GM12878 (cell line): ENCODE measurements at places on chromosomes 2 and 18.

- no peak for DNase-seq
These were observed 246.3 kb upstream of the RASGRP3 start for GRCh38 chr2:33230195-33230594.

- DNase-seq: no peak
These were observed 10.8 kb downstream of the DUSP19 start for GRCh38 chr2:183089192-183089851.

DNA sequence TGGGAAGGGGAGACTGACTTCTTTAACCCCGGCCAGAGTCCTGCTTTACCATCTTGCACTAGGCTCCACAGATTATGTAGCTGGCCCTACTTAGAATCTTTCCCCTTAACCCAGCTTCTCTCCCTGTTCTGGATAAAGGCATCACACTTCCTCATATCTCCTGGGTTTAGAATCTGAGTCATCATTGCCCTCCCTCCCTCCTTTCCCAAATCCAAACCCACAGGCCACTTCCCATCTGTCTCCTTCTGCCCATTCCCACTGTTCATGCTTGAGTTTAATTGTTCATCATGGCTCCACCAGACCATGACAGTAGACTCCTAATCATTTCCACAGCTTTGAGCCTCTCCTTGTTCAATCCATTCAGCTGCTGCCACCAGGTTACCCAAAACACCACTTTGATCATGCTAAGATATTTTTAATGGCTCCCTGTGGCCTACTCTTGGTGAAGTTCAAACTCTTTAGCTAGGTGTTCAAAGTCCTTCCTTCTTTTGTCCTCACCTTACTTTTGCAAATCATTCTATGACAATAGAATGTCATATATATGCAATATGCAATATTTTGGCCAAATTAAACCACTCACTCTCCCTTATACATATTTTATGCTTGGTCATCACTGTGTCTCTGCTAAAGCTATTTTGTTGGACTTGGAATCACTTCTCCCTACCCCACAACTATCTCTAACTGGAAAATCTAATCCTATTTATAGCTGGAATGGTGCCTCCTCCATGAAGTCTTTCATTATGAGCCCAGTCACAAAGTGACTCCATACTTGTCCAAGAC lies 5.5 kb downstream of the PDE11A start:
- no peak for DNase-seq

GRCh38 chr18:49169037-49169521 lies 218.3 kb upstream of the SMAD7 start:
- peak; percentile 74 for DNase-seq

DNA sequence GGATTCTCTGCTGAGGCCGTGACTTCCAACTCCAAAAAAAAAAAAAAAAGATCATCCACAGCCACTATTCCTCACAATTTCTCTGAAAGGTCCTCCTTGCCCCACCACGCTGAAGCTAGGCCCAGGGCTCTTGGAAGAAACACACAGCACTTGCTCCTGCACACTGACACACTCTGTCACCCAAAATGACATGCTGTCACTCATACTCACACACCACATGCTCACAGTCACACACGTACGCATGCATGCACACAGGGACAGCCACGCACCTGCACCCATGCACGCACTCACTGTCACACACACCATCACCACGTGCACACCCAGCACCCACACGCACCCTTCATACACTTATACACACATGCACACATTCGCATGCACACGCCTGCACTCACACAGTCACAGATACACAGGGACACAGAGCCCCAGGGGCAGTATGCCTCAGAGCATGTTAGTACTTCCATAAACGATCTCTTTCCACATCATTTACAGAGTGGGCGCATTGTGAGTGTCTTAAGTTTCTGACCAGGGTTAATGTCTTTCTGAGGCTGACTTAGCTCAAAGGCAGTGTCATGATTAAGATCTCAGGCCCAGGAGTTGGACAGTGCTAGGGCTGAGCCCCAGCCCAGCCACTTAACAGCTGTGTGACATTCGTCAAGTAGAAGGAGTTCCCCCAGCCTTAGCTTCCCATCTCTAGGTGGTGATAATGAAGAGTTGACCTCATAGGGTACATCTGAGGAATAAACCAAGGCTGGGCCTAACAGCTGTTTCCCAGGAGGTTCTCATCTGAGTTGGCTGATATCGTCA lies 93.4 kb downstream of the GLI2 start:
- no peak for DNase-seq

DNA sequence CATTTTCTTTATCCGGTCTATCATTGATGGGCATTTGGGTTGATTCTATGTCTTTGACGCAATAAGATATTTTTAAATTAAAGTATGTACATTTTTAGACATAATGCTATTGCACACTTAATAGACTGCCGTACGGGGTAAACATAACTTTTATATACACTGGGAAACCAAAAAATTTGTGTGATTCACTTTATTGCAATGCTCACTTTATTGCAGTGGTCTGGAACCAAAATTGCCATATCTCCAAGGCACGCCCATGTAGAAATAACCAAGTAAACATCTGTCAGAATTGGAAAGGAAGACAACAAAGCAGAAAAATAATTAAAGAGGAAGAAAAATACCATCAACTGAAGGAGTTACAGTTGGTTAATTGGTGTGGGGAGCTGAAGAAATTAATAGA lies 205.8 kb upstream of the CTAGE1 start:
- DNase-seq: no peak

DNA sequence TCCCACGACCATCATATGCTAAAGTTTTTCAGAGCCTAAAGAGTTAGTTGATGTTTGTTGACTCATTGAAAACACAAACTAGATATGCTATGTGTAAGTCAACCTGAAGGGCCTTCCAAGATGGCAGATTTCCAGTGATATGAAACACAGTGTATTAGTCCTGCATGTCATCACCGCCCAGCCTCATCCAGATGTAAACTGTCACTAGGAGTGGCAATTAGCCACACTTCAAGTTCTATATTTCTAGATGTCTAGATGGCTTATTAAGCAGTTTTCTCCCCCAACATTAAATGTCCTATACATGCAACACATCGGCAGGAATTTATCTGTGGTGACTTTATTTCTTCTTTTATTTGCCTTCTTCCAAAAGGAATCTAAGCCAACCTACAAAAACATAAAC lies 444.1 kb upstream of the SMIM21 start:
- DNase-seq: no peak

DNA sequence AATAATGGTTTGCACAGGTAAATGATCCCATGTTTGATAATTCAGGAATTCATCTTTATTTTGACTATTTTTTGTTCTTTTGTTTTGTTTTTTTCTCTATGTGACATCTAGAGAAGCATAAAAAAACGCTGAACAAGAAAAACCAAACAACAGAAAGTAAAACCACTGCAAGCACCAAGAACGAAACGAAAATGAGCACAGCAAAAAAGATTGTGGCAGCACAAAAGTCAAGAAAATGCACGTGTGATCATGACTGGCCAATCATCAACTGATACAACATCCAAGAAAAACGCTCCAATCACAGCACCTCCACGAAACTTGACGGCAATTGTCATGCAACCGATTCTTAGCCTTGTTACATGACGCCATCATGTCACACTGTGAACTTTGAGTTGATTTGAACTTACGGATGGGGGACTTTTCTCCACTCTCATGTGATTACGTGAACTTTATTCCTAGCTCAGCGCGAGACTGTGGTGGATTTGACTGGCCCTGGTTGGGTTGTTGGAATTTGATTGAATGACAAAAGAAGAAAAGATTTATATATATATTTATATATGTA lies 318.7 kb downstream of the CELF4 start:
- no peak for DNase-seq

- no peak for DNase-seq
These were observed 30.6 kb downstream of the YPEL5 start for GRCh38 chr2:30177440-30177839.

GRCh38 chr2:222424276-222424728 lies at the start of gene SGPP2:
TSS of gene SGPP2 (plus strand) at chr2:222424543. CDS start at chr2:222424603, 60 bp downstream.
- no peak for DNase-seq

GRCh38 chr2:240429341-240429871 lies 6.1 kb upstream of the GPC1 start:
- DNase-seq: no peak

GRCh38 chr2:72789241-72789640 lies 36.6 kb downstream of the EXOC6B start:
- DNase-seq: no peak

- DNase-seq: no peak
These were observed at the start of gene IL36G for GRCh38 chr2:112977559-112978056. TSS of gene IL36G (plus strand) at chr2:112978006. CDS start at chr2:112978639, 633 bp downstream.

GRCh38 chr2:149606251-149606811 lies 18.8 kb upstream of the MMADHC start:
- DNase-seq: no peak

DNA sequence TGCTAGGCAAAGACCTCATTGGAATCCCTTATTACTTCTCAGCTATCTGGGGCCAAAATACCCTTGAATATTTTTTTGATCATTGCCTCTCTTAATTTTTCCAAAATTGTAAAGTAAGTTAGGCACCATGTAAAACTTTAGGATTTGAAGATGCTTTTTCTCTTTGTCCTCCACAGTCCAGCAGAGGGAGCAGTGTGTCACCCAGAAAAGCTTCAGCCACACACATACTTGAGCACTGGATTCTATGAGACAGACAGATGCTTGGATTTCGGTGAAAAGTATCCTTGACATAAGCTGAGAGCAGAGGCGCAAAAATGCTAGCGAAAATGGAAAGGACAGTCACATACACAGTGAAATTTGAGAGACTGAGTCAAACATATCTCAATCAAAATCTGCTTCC lies 74.7 kb upstream of the KCNJ3 start:
- DNase-seq: no peak

GRCh38 chr2:37604716-37605115 lies 66.7 kb downstream of the CDC42EP3 start:
- no peak for DNase-seq

GRCh38 chr18:74957588-74958224 lies 251.2 kb downstream of the PTGR3 start:
- no peak for DNase-seq

DNA sequence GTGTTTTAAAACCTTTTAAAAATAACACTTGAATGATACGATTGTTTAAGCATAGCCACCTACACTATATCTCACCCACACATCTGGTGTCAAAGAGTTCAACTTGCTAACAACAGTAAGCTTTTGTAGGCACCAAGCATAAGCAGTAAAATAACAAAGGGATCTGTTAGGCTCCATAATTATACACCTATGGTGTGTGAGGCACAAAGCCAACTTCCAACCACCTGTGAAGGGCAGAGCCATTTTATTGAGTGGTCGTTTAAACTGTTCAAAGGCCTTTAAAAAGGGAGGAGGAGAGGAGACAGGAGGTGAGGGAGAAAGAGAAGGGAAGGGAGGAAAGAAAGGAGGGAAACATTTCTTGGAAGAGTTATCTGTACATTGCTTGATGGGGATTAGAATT lies 27.9 kb downstream of the NEMP2 start:
- DNase-seq: no peak

DNA sequence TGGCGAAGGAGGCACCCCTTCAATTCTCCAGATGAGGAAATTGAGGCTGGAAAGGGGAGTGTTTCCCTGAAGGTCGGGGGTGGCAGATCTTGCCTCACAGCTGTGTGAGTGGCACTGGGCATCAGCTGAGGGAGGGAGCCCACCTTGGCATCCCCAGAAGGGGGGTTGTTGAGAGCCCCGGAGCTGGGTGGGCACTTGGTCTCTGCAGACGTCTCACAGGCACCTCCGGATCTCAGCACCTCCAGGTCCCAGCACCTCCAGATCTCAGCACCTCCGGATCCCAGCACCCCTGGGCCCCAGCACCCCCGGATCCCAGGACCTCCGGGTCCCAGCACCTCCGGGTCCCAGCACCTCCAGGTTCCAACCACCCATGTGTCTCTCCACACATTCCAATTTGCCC lies 137.9 kb downstream of the NFATC1 start:
- no peak for DNase-seq

DNA sequence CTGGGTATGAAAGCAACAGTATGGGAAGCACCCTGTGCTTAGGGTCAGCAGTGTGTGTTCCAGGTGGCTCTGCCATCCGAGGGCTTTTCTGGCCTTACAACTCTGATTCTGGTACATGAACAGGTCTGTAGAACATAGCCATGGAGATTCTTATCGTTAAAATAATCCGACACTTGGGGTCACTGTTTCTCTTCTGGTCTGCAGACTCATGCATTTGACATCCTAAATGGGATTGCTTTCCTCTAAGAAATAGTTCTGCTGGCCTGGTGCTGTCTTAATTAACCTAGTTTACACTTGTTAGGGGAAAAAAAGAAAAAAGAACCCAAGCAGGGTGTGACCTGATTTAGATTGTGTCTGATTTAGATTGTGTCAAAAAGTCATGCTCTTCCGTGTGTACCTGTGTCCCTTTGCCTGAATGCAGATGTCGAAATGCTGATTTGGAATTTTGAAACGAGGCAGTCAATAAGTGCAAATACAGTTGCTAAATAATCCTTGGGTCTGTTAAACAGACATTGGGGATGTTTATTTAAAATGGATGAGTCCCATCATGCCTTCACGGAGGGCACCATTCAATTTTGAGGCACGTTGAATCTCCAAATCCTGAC lies 59.6 kb downstream of the TRPM8 start:
- DNase-seq: peak; percentile 9

GRCh38 chr18:58113337-58113736 lies 69.3 kb downstream of the NEDD4L start:
- DNase-seq: no peak

GRCh38 chr2:30366199-30366691 lies 80.8 kb upstream of the LCLAT1 start:
- DNase-seq: no peak

DNA sequence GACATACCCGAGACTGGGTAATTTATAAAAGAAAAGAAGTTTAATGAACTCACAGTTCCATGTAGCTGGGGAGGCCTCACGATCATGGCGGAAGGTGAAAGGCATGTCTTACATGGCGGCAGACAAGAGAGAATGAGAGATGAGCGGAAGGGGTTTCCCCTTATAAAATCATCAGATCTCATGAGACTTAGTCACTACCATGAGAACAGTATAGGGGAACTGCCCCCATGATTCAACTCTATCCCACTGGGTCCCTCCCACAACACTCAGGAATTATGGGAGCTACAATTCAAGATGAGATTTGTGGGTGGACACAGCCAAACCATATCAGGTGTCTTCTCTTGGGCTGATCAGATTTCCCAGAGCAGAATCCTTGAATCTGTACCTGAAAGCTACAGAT lies 617.3 kb upstream of the ID2 start:
- no peak for DNase-seq

- DNase-seq: no peak
These were observed 68.6 kb downstream of the ACYP2 start for GRCh38 chr2:54183972-54184371.

- no peak for DNase-seq
These were observed 181.5 kb downstream of the KLHL29 start for GRCh38 chr2:23566241-23567142.
